ENCODE measurements at places on chromosomes 12 and 14.

DNA sequence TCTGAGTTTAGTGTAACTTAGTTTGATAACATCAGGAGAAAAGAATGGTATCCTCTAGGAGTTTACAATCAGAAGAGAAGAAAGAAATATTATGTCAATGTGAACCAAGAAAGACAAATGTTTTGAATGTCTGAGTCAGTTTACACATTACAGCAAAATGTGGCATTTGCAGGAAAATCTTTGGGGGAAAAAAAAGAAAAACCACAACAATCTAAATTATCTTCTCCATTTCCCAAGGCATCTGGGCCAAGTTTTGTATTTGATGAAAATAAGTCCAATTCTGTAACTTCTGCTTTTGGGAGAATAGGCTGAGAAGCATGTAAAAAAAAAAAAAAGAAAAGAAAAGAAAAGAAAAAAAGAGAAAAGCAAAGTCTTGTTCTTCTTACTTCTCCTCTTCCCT, 58.8 kb upstream of the FLRT2 start:
- DNase-seq = no peak

- DNase-seq = no peak
Measured at GRCh38 chr14:63573581-63573980, 30.4 kb upstream of the PPP2R5E start.

- DNase-seq = no peak
Measured at GRCh38 chr12:67370979-67371378, 101.8 kb downstream of the CAND1 start.

DNA sequence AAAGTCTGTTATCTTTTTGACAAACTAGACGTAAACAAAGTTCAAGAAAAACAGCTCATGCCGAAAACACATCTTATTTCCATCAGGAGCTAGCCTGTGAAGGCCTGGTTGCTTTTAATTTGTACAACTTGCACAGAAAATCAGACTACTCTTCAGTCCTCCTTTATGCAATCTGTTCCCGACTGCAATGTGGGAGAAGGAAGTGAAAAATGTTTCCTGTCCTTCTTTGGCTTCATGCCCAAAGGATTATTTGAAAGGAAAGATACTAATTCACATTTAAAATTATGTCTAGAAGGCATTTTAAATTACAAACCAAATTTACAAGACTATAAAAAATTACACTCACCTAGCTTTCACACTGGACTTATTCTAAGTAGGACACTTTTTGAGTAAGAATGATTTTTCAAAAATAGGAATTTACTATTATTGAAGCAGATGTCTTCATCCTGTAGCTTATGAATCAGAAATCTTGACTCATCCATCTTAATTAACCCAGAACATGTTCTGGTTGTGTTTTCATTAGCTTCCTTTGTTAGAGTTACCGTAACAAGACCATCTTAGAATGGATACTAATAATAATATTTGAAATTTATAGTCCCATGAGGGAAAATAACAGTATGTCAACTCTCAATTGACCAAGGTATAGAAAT, 272.6 kb downstream of the PRKD1 start:
- DNase-seq = no peak

- no peak for DNase-seq
Measured at GRCh38 chr12:53618275-53618674, 7.9 kb downstream of the ATF7 start.

DNA sequence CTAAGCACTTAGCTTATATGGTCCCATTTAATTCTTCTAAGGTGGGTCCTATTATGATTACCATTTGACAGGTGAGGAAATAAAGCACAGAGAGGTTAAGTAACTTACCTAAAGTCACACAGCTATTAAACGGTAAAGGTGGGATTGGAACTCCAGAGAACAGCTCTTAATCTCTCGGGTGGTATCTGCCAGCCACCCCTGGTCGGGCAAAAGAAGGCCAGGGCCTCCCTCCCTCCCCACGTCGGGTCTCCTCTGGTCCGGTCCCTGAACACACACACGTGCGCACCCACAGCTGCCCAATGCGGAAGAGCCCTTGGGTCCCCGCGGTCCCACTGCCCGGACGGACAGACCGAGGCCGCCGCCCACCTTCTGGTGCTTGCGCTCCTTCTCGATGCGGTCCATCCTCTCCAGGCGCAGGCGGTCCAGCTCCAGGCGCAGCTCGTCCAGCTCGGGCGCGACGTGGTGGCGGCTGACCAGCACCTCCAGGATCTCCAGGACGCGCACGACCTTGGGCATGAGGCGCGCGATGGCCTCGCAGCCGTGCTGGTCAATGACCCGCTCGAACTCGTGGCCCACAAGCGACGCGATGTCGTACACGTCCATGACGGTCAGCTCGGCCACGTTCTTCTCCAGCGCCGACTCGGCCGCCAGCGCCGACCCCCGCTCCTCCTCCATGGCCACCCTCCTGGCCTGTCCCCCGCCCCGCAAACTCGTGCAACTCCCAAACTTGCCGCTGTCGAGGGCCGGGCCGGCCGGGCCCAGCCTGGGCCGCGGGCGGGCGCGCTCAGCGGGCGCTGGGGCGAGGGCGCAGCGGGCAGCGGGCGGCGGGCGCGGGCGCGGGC, 490 bp downstream of the RILPL1 start:
- peak; percentile 14 for DNase-seq

DNA sequence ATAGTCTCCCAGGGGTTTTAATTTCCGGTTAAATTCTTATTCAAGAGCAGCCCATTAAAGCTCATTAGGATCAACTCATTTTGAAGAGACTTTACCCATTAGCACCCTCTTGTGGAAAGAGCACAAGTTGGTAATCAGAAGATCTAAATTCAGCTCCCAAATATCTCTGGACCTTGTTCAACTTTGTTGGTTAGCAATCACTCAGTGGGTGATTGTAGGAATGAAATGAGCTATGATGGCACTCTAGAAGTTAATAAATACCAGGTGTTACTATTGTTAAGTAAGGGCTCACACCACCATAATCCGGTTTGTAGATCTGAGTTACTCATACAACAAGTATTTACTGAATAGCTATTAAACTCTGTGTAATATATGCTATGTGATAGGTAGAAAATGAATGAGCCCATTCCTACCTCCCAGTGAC, 42.9 kb downstream of the TRIP11 start:
- no peak for DNase-seq

GRCh38 chr12:25004447-25004846, 55.5 kb upstream of the BCAT1 start:
- no peak for DNase-seq

DNA sequence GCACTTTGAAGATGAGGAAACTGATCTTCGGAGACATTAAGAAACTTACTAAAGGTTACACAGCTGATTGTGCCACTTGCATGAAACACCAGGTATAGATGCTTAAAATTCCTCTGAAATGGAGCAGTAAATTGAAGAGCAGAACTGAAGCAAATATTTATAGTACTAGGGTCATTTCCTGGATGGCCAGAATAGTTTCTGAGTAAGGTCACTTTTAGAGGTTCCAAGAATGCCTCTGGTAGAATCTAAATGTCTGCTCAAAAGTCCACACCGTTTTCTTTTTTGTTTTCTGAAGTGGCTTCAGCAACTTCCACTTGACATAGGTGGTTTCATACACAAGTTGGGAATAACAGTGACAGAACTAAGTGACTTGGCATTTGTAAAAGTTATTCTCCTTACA, 19.4 kb downstream of the TPH2 start:
- DNase-seq = no peak

DNA sequence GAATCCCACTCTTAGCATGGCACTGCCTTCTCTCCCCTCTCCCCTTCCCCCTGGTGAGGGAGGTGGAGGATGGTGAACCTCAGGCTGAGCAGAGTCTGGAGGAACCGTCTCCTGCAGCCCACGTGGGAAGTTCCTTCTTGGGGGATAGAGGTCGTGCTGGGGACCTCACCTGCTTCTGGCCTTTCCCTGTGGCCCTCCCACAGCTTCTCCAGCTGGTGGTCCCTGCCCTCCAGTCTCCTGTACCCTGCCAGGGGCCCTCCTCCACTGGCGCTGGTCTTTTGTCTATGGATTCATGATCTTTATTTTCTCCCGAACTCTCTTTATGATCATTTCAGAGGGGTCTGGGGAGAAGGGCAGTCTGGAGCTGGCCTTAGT, 9.0 kb upstream of the MTA1 start:
- DNase-seq = no peak

GRCh38 chr12:69910694-69911093, 85.7 kb downstream of the MYRFL start:
- no peak for DNase-seq

GRCh38 chr12:86261142-86261541, 5.0 kb upstream of the MGAT4C start:
- no peak for DNase-seq

DNA sequence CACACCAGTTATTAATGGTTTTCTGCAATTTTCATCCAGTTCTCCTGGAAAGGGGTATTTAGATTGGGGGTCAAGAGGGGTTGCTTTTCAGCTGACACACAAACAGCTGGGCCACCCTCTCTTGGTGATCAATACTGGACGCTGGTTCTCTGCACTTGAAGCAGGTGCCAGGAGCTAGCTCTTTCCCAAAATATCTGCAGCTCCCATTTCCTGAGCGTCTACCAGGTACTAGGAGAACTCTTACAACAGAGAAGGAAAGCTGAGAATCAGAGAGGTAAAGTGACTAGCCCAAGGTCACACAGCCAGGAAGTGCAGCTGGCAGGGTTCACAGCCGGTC, 1.2 kb downstream of the TESC start:
- DNase-seq = no peak

DNA sequence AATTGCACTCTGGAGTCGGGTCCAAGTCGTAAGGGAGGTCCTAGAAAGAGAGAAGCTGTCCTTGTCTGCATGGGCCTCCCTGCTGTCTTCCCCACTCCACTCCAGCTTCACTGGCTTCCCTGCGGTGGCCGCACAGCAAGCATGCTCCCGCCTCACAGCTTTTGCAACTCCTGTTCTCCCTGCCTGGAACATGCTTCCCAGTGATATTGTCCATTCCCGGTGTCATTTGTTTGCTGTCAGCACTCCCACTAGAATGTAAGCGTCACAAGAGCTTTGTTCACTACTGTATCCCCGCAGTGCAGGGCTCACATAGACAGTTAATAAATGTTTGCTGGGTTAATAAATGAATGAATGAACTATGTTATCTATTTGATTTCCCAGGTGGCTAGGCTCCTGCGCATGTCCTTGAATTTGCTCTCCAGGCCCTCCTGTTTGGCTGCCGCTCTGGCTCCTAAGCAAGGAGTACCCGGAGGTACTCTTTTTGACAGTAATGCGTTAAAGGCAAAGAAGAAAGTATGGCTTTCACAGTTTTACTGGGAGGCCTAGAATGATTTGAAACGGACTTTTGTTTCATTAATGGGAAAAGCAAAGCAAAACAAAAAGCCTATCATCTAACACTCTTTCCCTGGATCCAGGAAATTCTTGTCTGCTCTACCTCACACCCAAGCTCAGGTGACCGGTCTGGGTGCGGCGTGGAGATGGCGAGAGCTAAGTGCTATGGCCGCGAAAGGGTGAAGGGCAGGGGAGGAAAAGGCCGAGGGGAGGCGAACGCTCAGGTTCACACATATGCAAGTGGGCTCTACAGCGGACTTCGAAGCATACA, 6.2 kb upstream of the SLC7A7 start:
- DNase-seq = no peak

DNA sequence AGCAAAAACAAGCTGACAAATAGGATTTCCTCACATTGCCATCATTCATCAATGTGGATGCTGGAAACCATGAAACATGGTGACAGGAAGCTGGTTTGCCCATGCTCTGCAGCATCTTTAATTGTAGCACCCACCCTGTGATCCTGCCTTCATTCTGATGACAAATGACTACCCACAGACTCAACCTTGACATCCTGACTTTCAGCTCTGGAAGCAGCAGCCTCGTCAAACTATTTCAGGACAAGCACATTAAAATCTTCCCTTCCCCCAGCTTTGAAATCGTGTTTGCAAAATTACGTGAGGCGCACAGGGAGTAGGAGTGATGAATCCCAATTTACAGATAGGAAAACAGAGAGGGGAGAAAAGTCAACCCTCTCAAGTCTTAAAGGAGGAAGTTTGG, 285.5 kb downstream of the GLT1D1 start:
- no peak for DNase-seq

DNA sequence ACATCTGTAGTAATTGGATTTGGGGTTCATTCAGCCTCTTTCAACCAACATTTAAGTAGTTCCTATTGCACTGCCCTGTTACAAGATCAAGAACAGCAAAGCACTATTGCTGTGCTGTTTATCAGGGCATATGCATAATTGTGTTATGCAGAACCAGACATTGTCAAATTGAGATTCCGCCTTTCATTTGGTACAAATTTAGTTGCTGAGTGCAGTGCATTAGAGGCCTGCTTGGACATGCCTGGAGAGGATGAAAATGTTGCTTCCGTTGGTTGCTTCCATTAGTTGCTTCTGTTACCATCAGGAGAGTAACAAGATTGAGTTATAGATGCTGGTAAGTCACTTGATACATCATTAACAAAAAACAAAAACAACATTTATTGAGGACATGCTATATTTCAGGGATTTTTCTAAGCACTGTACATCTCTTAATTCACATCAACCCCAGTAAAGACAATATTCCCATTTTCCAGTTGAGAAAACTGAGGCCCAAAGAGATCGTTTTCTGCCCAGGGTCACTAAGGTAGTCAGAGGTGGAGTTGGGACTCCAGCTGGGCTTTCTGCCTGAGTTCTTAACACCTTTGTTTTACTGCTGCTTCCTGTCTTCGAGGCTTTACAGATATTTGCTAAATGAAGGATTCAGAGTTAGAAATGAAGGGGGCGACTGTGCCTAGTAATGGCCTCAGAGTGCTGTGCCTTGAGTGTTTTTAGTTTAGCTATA, 79.3 kb downstream of the PPP2R5C start:
- no peak for DNase-seq

DNA sequence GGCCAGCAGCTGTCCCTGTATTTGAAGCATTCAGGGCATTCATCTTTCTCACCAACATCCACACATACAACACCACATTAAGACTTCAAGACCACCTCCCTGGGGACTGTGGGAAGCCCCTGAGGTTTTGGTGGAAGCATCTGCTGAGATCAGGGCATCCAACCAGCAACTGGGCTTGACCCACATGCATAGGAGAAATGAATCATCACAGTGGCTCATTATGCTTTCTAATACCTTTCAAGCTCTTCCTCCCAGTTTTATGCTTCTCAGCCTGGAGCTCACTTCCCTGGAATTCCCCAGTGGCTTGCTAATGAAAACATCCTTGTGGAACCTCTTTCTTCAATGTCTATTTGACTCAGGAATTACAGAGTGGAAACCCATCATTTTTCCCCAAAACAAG, 21.4 kb upstream of the CMKLR1 start:
- DNase-seq = no peak

DNA sequence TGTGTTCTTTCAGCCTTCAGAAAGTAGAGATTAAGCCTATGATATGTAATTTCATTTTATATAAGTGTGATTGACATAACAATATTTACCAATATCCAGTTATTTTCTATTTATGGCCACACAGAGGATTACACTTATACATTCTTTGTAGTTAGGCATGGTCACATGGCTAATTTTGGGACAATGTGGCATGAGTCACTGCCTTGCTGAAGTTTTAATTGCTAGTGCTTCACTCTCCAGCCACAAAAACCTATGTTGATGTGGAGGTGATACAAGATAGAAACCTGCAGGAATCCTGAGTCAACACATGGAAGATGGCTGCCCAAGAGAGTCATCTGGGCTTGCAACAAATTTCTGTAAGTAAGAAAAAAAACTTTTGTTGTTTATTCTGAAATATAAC, 17.0 kb downstream of the CLEC14A start:
- DNase-seq = no peak

GRCh38 chr12:3988519-3989217, 115.5 kb upstream of the PARP11 start:
- no peak for DNase-seq

- no peak for DNase-seq
Measured at GRCh38 chr14:69637503-69638031, 26.2 kb downstream of the SUSD6 start.

GRCh38 chr12:30796313-30796780, 41.6 kb upstream of the CAPRIN2 start:
- DNase-seq = no peak
